ENCODE measurements at places on chromosomes 2 and 18.

DNA sequence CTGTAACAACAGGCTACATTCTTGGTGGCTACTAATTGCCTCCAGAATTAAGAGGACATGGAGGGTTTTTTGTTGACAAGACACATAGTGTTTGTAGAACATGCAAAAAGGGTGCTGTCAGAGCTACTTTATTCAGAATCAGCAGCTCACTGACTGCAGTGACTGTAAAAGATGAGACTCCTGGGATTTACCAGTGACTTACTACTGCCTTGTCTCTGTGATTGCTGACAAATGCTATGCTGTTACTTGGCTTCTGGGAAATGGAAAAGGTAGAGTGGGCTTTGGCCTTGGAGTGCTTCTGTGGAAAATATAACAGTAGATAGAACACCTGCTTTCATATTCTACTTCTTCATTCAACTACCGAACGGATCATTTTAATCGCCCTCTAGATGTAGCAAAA, 47.8 kb downstream of the GREB1L start:
- no peak for DNase-seq

DNA sequence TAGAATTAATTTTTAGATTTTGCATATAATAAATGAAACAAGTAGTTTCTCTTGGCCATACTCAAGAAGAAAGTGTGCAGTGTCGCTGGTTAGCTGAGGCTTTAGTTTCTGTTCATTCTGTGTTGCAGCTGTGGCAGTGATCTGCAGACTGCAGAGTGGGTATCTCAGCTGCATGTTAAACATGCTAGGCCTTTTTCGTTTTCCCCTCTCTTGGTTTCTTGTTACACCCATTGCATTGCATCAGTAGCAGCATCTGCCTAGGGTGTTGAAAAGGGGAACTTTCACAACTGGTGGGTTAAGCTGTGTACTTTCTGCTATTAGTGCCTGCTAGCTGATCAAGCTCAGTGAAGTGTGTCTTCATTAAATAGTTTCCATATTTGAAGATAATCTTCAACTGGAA, 51.3 kb downstream of the ACSL3 start:
- DNase-seq, result peak; percentile 82

DNA sequence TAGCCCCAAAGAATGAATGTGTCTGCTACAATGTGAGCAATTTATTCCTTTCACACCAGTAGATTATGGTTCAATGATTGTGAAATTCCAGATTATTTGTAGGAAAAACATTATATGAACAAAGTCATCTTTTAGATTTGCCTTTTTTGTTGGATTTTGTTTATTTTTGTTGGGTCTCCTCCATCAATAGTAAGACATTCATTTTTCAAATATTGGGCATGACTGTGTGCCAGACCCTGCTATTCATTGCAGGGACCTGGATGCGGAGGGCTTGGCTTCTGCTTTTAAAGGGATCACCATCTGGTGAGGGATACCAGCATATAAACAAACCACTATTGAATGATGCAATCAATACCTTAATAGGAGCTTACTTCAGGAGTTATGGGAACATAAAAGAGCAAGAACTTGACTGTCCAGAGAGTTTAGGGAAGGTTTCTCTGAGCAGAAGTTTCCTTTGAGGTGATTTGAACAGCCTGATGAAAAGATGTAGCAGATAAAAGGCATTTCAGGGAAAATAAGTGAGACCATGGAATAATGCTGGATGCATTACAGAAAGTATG, 486.7 kb downstream of the EPHA4 start:
- DNase-seq, result no peak

DNA sequence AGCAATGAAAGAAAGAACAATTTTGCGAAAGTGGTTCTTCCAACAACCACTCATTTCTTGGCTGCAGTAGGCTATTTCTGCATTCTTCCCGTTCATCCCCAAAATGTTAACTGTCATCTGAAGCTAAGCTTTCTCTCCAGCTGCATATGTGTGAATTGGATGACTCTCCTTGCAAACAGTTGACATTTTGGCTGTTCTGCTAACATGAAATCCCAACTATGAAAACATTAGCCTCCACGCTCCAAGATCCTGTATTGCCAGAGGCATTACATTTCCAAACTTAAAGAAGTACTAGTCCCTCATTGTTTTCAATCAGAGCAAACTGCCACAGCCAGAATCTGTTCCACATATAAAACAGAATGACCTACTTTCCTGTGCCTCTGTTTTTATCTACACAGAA, 88.5 kb downstream of the TGIF1 start:
- DNase-seq, result no peak

DNA sequence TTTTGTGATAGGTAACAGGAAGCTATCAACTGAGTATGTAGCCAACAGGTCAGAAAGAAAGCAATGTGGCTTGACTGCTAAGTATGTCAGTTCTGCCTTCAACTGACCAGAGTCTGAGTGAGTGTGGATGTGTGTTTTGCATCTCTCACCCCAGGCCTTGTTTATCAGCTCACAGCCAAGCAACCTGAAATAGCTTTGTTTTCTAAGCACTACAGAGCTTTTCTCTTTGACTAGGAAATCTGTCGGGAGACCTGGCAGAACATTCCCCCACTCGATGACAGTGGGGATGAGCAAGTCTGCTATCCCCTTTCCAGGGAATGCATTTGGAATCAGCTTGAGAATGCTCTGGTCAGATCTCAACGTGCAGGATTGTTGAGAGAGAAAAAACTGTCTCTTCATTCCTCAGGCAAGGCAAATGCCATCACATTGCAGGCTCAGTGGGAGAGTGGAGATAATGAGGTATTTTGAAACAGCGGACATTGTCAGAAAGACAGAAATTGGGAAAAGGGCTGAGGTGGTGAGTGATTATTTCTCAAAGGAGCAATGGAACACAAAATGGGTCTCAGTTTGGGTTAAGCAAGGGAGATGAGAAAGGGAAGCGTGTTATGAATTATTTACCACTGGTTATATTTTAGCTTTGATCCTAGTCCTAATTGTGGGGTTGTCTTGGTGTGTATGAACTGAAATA, 233.8 kb upstream of the PIK3C3 start:
- no peak for DNase-seq

DNA sequence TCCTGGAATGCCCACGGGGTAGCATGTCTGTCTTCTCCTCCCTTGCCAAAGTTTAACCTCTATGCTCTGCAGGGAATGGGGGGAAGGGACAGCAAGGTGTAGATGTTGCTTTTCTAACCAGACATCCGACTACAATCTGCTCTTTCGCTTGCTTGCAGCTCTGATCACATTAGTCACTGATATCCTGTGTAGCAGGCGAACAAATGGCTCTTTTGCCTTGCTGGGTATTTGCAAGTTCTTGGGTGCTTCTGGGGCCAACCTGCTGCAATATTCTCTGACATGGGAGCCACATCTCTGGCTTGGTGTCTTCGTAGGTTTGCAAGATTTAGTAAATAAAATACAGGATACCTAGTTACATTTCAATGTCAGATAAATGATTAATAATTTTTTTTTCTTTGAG, 190.0 kb downstream of the ASB1 start:
- DNase-seq, result no peak

GRCh38 chr18:61085761-61086160, 247.5 kb upstream of the CDH20 start:
- no peak for DNase-seq

GRCh38 chr2:142415461-142415860, 284.6 kb upstream of the LRP1B start:
- no peak for DNase-seq

All from germinal center (tissue), 1 donor.